SJCRH30 (cell line): ENCODE measurements at places on chromosomes 12 and 14. TPM values are rescaled to one million over a fixed set of nuclear protein-coding genes. Genes with fewer than 3 reads are reported as not detected.

SAMD15 gene
- total RNA-seq = 1.0 and 2.3 TPM in 2 replicates

- no peak overlapping the region for H3K27ac ChIP-seq
- no peaks in the 10 kb centered on the region for H3K4me1 ChIP-seq
Observed at GRCh38 chr12:120856980-120857379, 47.2 kb downstream of the SPPL3 start.

DNA sequence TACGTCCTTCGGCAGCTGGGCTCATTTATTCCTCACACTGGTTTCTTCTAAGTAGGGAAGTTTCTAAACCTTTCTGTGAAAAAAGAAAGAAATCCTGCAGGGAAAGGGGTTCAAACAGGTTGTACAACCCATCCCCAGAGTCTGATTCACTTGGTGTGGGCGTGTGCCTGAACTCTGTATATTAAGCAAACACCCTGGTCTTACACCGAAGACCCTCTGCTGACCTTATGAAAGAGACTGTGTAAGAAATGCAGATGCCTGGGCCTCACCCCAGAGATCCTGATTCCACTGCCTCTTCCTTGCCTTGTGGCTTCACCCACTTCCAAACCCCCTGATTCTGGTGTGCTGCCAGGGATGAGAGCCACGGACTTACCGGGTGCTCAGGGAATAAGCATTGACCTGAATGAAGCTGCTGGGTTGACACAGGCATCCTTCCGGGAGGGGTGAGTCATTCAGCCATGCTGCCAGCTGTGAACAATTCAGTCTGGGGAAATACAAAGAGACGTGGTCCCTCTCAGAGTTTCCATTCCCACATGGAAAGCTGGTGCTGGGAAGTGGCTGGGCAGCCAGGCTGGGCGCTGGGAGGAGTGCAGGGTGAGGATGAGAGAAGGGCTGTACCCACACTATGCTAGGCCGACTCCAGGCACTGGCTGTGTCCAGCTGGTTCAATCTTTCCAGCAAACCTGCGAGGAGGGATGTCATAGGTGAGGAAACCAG, 26.5 kb upstream of the ACTN1 start:
- peak; percentile 69 for DNase-seq
- no peak overlapping the region for H3K27ac ChIP-seq
- no peak overlapping the region for H3K4me3 ChIP-seq

- no peak overlapping the region for H3K4me3 ChIP-seq
- H3K27ac ChIP-seq = peak overlapping the region; percentile 43
- peak; percentile 93 for DNase-seq
- peaks cover 49% of the 10 kb centered on the region for H3K4me1 ChIP-seq
Observed at GRCh38 chr12:54374562-54375258, 9.8 kb downstream of the ZNF385A start.

DNA sequence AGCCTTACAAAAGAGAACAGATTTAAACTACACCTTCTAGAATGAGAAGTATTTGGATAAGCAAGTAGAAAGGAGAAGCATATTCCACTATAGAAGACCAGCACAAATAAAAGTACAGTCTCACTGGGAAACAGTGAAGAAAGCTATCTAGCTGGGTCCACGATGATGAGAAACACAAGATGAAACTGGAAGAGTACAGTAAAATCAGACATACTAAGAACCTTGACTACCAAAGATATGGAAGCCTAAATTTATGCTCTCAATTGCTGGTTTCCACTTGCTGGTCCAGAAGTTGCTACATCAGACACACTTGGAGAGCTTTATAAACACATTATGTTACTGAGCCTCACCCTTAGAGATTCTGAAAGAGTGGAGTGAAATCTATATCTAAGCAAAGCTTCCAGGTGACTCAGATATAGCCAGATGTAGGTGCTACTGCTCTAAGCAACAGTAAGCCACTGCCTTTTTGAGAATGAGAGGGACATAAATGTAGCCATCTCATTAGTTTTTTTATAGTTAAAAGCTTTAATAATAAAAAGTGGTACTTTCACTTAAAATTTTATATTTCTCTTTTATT, 96.3 kb upstream of the BBS10 start:
- H3K4me3 ChIP-seq = no peak overlapping the region
- no peak overlapping the region for H3K27ac ChIP-seq
- H3K27me3 ChIP-seq = no peaks in the 10 kb centered on the region
- H3K4me1 ChIP-seq = no peaks in the 10 kb centered on the region; the same call in 1 of the 2 replicates

GPR135 gene
- total RNA-seq = 1.8 and 2.3 TPM in 2 replicates

GRCh38 chr12:89933911-89934310, 225.3 kb upstream of the ATP2B1 start:
- no peaks in the 10 kb centered on the region for H3K27me3 ChIP-seq
- no peak overlapping the region for H3K27ac ChIP-seq
- H3K4me1 ChIP-seq = peaks cover 10% of the 10 kb centered on the region
- H3K4me3 ChIP-seq = no peak overlapping the region
- no peak for DNase-seq

DNA sequence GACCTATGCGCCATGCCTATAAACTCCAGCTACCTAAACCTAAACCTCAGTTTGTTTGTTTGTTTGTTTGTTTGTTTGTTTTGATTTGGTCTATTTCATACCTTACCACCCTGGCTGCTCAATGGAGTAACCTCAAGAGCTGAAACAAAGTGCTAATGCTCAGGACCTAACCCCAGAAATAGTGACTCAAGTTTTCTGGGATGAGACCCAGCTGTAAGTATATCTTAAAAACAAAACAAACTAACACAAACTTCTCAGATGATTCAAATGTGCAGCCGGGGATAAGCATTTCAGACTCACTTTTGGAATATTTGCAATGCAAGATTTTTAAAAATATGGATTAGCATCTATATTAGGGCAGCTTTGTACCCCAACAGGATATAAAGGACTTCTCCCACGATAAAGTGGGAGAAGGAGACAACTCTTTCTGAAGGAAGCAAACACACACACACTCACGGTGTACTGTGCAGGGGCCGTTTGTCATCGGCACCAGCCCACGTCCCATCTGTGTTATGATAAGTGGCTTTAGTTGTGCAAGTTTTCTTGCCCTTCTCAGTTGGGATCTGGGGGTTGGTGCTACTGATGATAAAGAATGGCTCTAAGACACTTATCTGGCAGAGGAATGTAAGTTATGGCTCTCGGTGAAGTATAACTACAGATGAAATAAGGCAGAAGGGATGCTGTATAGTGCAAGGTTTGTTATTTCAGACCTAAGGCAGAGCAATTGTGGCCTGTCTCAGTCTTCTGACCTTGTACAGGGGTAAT, 516.7 kb upstream of the TMEM132C start:
- H3K4me3 ChIP-seq = no peak overlapping the region
- no peaks in the 10 kb centered on the region for H3K27me3 ChIP-seq
- no peaks in the 10 kb centered on the region for H3K4me1 ChIP-seq
- H3K36me3 ChIP-seq = no peaks in the 10 kb centered on the region
- H3K27ac ChIP-seq = no peak overlapping the region
- no peak for DNase-seq

DNA sequence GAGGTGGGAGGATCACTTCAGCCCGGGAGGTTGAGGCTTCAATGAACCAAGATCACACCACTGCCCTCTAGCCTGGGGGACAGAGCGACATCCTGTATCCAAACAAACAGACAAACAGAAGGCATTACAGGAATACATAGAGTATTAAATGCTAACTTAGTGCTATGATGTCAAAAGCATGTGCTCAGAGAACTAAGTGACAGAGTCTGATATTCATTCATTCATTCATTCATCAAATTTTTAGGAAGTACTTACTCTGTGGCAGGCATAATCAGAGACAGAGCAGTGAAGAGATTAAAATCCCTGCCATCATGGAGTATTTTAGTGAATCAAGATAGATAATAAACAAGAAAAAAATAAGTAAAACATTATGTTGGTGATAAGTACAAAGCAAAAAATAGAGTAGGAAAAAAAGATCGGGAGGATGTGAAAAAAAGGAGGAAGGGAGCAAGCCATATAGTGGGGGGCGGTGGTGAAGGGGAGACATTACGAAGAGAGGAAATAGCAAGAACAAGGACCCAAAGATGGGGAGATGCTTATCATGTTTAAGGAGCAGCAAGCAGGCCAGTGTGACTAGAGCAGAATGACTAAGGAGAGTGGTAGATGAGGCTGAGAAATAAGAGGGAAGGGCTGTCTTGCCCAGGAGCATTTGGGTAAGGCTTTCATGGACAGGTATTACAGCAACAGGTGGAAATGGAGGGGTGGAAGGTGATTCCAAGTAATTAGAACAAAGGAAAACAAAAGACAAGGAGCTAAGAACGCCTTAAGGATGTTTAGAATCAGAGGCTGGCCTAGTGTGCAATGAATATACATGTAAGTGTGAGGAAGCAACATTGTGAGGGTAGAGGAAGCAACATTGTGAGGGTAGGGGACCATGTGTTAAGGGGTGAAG, 2.8 kb downstream of the MAP4K5 start:
- H3K27ac ChIP-seq = no peak overlapping the region
- H3K4me1 ChIP-seq = peaks cover 7% of the 10 kb centered on the region; the same call in 1 of the 2 replicates
- H3K27me3 ChIP-seq = no peaks in the 10 kb centered on the region

- no peak for DNase-seq
- H3K27ac ChIP-seq = no peak overlapping the region
- peaks cover 3% of the 10 kb centered on the region; the same call in 1 of the 2 replicates for H3K4me1 ChIP-seq
- peaks cover 2% of the 10 kb centered on the region; the same call in 1 of the 2 replicates for H3K36me3 ChIP-seq
- H3K27me3 ChIP-seq = no peaks in the 10 kb centered on the region
Observed at GRCh38 chr12:124857921-124858461, 5.7 kb downstream of the SCARB1 start.
